ENCODE measurements at places on chromosomes 7 and 10.

DNA sequence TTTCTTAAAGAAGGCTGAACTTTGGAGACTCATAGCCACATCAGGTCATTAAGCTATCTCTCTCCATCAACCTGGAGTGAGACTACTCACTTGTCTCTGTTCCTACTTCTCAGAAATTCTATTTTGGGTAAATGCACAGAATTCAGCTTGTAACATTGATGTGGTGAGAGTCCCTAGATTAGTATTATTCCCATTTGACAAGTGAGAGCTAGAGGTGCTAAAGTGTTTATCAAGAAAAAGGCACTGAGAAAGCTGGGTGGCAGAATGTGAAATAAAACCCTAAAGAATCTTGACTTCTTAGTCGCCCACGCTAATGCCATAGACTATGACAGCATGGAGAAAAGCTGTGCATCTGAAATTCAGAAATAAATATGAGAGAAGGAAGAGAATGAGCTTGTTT, 73.4 kb upstream of the PDCD4 start:
- no peak for DNase-seq

DNA sequence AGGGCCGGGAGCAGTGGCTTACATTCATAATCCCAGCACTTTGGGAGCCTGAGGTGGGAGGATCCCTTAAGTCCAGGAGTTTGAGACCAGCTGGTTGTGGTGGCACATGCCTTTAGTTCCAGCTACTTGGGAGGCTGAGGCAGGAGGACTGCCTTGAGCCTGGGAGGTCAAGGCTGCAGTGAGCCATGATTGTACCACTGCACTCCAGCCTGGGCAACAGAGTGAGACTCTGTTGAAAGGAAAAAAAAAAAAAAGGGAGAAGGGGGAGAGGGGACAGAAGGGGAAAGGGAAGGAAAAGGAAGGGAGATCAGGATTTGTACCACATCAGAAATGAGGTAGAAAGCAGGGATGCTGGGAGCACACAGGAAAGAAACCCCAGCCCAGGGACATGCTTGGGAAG, 38.7 kb upstream of the SVOPL start:
- no peak for DNase-seq

GRCh38 chr10:117926491-117926890, 120.2 kb downstream of the RAB11FIP2 start:
- DNase-seq: no peak

GRCh38 chr10:73576178-73576889, 14.8 kb downstream of the USP54 start:
- no peak for DNase-seq

- no peak for DNase-seq
Observed at GRCh38 chr10:80487421-80487785, 33.3 kb downstream of the TSPAN14 start.

DNA sequence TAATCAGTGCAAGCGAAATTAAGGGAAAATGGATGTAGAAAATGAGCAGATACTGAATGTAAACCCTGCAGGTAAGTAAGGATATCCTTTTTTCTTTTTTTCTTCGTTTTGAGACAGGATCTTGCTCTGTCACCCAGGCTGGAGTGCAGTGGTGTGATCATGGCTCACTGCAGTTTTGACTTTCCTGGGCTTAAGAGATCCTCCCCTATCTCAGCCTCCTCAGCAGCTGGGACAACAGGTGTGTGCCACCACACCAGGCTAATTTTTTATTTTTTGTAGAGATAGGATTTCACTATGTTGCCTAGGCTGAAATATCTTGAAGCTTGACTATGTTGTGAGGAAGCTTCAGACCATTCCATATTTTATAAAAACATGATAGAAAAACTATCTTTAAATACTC, 4.3 kb downstream of the PDCD4 start:
- no peak for DNase-seq

DNA sequence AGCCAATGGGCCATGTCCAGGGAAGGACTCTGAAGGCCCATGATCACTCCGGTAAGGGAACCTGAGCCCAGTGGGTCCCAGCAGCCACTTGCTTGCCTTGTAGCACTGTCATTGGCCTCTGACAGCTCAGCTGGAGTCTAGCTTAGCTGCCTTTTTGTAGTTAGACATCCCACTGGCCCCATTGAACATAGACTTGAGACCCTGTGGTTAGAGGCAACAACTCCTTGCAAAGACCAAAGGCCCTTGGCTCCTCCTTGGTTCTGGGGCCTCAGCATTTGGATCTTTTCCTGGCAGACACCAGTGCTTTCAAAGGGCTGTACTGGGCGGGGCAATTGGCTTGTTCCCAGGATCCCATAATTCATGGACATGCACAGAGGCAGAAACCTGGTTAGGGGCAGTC, 321.2 kb downstream of the CXCL12 start:
- DNase-seq: no peak

GRCh38 chr10:128804411-128804810, 662.6 kb upstream of the MGMT start:
- DNase-seq: no peak

DNA sequence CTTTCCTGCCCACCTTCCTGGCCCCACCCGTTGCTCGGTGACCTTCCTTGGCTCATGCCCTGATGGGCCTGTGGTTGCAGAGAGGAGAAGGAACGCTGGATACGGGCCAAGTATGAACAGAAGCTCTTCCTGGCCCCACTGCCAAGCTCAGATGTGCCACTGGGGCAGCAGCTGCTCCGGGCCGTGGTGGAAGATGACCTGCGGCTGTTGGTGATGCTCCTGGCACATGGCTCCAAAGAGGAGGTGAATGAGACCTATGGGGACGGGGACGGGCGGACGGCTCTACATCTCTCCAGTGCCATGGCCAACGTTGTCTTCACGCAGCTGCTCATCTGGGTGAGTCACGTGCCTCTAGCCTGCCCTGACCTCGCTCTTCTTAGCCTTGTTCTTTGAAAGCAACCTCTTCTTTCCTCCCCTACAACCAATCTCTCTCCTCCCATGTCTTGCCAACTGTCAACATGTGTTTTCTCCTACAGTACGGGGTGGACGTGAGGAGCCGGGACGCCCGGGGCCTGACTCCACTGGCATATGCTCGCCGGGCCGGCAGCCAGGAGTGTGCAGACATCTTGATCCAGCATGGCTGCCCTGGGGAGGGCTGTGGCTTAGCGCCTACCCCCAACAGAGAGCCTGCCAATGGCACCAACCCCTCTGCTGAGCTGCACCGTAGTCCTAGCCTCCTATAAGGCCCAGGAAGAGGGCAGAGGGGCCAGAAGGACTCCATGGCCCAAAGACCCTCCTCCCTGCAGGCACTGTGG, 24.1 kb downstream of the GBX1 start:
- no peak for DNase-seq

DNA sequence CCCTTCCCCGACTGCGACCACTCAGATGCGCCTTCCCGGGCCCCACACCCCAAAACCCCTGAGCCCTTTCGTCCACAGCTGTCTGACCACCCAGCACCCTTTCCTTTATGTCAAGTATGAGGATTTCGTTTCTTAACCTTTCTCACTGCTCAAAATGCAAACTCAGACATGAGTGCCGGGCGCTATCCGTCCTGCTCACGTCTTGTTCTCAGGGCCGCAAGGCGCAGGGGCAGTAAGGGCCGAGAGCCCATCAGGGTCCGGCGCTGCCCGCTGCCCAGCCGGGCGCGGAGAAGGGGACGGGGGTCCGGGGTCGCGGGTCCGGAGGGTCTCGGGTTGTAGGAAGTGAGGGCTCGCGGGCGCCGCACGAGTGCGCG, 670 bp upstream of the RBM33 start:
- no peak for DNase-seq

DNA sequence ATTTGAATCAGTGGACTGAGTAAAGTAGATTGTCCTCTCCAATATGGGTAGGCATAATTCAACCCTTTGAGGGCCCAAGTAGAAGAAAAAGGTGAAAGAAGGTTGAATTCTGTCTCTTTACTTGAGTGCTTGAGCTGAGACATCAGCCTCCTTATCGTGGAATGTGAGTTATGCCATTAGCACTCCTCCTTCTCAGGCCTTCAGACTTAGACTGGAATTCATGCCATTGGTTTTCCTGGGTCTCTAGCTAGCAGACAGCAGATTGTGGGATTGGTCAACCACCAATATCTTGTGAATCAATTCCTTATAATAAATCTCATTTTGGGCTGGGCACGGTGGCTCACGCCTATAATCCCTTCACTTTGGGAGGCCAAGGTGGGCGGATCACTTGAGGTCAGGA, 89.2 kb downstream of the CUL2 start:
- DNase-seq: no peak

DNA sequence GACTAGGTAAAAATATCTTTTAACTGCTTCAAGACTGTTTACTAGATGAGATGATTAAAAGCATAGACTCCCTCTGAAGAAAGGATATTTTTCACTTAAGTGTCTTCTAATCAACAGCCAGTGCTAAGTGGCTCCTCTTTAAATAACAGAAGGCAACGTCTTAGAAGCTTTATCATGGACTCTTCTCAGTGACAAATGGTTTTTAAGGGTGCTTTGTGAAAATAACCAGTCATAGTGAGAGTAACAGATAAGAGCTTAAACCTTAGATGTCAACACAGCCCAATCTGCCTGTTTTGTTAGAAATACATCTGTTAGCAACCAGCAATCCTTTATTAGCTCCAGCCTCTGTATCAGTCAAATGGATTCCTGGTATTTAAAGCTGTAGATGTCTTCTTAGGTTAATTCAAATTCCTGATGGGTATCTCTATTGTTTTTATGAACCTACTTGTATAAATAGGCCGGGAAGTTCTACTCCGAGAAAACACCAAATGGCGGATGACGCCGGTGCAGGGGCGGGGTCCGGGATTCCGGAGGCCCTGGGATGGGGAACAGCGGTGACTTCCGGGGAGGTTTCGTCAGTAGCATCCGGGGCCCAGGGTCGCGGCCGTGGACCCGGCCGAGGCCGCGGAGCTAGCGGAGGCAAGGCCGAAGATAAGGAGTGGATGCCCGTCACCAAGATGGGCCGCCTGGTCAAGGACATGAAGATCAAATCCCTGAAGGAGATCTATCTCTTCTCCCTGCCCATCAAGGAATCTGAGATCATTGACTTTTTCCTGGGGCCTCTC, 285.4 kb downstream of the GPR37 start:
- no peak for DNase-seq

- DNase-seq: no peak
Observed at GRCh38 chr7:115078851-115079250, 157.0 kb downstream of the MDFIC start.

DNA sequence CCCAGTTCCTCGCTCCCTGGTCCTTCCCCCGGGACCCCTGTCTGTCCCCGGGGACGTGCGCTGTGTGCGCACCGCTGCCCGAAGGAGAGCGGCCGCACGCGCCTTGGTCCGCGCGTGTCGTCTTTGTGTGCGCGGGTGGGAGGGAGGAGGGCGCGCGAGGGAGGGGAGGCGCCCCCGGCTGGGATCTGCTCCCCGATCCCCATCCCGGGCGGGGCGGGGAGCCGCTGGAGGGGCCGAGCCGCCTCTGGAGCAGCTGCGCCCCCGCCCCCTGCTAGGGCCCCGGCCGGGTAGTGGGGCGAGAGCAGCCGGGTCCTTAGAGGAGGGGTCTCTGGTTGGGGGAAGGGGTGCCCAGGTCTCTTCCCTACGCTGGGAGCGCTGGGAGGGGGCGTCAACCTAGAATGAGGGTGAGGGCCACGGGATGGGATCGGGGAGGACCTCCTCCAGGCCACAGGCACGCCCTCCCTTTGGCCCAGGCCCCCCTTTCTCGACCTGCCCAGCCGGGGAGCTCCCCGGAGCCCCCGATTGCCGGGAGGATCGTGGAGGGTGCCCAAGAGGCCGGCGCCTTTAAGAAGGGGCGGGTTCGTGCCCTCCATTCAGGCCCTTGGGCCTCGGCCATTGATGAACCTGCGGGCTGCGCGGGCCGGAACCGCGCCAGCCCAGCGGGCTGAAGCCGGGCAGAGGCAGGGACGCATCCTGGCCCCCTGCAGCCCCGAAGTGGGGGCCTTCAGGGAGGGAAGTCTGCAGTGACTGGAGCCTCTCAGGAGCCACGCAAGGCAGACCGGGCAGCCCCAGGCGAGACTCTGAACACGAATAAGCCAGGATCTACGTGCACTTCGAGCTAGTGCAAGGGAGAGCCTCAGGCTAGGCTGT, 678 bp downstream of the SH2B2 start:
- DNase-seq: no peak

- DNase-seq: no peak
Observed at GRCh38 chr7:31663072-31663471, 23.9 kb upstream of the PPP1R17 start.

DNA sequence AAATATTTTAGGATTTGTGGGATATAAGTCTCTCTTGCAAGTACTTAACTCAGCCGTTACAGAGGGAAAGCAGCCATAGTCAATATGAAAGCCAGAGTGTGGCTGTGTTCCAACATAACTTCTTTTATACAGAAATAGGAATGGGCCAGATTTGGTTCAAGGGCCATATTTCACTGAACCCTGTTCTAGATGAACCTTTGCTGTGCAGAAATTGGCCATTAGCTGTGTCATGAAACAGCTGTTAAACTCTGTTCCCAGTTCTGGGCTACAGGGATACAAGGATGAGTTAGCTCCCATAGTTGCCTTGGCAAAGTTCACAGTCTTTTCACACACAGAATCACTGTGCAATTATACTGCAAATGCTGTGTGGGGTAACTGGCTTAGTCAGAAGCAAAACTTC, 213.9 kb upstream of the LRRN3 start:
- DNase-seq: no peak

DNA sequence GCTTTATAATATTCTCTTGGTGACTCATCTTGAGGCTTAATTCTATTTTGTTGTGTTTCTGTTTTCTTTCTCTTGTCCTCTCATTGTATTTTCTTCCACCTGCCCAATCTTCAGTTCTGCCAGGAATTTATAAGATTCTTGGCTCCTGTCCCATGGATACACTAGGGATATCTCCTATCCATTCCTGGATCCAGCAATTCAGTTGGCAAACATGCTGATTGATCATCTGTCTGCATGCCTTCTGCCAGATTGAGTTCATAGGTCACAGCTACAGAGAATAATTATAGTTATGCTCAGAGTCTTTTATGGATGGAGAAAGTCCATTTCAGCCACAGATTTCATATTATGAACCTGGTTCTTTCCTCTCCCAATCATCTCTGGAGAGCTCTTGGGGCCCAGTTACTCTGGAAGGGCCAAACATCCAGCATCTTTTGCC, 140.4 kb upstream of the MAGI2 start:
- no peak for DNase-seq

DNA sequence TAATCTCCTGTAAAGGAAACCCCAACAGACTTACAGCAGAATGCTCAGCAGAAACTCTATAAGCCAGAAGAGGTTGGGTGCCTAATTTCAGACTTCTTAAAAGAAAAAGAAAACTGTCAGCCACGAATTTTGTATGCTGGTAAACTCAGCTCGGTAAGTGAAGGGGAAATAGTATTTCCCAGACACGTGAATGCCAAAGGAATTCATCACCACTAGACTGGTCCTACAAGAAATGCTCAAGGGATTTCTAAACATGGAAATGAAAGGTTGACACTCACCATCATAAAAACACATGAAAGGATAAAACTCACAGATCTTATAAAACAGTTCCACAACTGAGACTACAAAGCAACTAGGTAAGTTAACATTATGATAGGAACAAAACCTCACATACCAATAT, 68.6 kb downstream of the GLCCI1 start:
- DNase-seq: no peak

DNA sequence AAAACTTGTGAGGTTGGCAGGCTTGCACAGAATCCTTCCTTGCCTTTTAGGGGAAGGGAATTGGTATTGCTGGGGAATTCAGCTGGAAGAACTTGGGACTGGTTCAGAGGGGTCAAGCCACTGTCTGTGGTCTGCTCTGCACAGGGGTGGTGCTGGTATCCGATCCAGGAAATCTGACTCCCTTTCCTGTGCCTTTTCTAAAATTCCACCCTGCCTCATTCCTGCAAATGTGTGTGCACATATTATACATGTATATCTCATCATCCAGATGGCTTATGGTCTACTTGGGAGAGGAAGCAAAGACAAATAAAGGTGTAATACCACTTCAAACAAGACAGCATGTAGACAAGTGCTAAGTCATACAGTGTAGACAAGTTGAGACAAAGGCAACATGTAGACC, 14.3 kb downstream of the UBTD1 start:
- DNase-seq: no peak

Data from GM12892 (cell line).